ENCODE measurements at places on chromosomes 7 and 10. TPM values are rescaled to one million over a fixed set of nuclear protein-coding genes. Genes with fewer than 3 reads are reported as not detected.

DNA sequence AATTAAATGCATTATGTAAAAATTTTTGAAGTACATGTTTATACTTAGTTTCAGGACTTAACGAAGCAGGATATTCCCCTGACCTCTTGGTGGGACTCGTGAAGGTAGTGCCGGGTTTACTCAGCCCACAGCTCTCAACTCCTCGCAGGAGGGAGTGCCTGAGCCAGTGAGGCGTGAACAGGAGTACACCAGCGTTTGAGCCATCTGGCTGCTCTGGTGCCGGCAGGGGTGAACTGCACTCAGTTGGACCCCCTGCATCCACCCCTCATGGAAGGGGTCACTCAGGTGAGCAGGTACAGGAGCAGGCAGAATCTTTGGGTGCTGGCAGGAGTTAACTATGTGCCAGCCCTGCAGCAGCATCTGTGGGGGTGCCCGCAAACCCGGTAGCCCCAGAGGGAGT is 625.1 kb upstream of the PCDH15 start:
- no peak overlapping the region for H3K4me3 ChIP-seq
- H3K36me3 ChIP-seq = no peaks in the 10 kb centered on the region
- no peak overlapping the region for H3K27ac ChIP-seq
- H3K27me3 ChIP-seq = no peaks in the 10 kb centered on the region

NFE2L3 gene
- total RNA-seq = 21.5 TPM

INSYN2A gene
- total RNA-seq = not detected

DNA sequence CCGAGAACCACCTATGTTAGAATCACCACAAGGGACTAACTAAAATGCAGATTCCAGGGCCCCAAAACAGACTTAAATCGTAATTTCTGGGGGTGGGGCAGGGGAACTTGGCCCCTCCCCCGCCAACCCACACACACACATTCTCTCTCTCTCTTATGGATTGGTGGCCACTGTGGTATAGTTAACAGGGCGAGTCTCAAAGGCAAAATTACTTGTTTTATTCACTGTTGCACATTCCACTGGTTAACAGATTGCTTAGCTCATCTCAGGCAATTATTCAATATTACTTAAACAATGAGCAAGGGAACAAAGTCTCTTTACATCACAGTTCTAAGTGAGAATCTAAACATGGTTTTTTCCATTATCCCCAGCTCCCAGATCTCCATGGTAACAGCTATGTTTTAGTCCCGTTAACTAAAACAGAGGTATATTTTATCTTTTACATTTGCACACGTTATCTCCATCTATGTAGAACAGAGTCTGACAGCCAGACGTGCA is 38.5 kb downstream of the IGF2BP3 start:
- H3K36me3 ChIP-seq = no peaks in the 10 kb centered on the region
- DNase-seq = no peak
- H3K27ac ChIP-seq = no peak overlapping the region
- H3K27me3 ChIP-seq = peaks cover 18% of the 10 kb centered on the region
- H3K4me3 ChIP-seq = no peak overlapping the region
- H3K4me1 ChIP-seq = peaks cover 8% of the 10 kb centered on the region

DNA sequence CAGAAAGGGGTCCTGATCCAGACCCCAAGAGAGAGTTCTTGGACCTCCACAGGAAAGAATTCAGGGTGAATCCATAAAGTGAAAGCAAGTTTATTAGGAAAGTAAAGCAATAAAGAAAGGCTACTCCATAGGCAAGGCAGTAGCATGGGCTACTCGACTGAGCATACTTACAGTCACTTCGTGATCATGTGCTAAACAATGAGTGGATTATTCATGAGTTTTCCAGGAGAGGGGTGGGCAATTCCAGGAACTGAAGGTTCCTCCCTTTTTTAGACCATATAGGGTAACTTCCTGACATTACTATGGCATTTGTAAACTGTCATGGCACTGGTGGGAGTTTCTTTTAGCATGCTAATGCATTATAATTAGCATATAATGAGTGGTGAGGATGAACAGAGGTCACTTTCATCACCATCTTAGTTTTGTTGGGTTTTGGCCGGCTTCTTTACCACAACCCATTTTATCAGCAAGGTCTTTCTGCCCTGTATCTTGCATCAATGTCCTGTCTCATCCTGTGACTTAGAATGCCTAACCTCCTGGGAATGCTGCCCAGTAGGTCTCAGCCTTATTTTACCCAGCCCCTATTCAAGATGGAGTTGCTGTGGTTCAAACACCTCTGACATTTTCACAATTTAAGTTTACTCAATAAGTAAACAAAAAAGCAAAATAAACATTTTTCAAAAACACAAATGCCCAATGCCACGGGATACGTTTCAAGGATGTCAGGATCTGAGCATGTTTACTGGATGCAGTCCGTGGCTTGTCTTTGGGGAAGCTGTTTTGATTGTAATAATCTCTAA is 37.0 kb downstream of the ALOX5 start:
- peaks cover 2% of the 10 kb centered on the region for H3K4me1 ChIP-seq
- no peaks in the 10 kb centered on the region for H3K36me3 ChIP-seq
- H3K27ac ChIP-seq = no peak overlapping the region
- DNase-seq = peak; percentile 52
- no peak overlapping the region for H3K4me3 ChIP-seq
- peaks cover 10% of the 10 kb centered on the region for H3K27me3 ChIP-seq

- no peak for DNase-seq
- no peak overlapping the region for H3K27ac ChIP-seq
- H3K27me3 ChIP-seq = no peaks in the 10 kb centered on the region
- no peak overlapping the region for H3K4me3 ChIP-seq
Observed at GRCh38 chr10:75959912-75960311, 528.5 kb downstream of the LRMDA start.

ARHGEF35 gene
- 2.3 TPM for total RNA-seq

LEP gene
- total RNA-seq = not detected

TMEM140 gene
- total RNA-seq = 7.6 TPM

MMRN2 gene
- total RNA-seq = not detected

DNA sequence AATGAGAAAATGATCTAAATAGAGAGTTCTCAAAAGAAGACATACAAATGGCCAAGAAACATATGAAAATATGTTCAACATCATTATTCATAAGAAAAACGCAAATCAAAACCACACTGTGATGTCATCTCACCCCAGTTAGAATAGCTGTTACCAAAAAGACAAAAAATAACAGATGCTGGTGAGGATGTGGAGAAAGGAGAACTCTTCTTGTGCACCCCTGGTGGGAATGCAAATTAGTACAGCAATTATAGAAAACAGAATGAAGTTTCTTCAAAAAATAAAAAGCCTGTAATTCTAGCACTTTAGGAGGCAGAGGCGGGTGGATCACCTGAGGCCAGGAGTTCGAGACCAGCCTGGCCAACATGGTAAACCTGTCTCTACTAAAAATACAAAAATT is 199.3 kb downstream of the PARD3 start:
- DNase-seq = no peak
- no peaks in the 10 kb centered on the region for H3K36me3 ChIP-seq
- H3K4me1 ChIP-seq = no peaks in the 10 kb centered on the region
- H3K27me3 ChIP-seq = peaks cover 2% of the 10 kb centered on the region
- H3K27ac ChIP-seq = no peak overlapping the region

DNA sequence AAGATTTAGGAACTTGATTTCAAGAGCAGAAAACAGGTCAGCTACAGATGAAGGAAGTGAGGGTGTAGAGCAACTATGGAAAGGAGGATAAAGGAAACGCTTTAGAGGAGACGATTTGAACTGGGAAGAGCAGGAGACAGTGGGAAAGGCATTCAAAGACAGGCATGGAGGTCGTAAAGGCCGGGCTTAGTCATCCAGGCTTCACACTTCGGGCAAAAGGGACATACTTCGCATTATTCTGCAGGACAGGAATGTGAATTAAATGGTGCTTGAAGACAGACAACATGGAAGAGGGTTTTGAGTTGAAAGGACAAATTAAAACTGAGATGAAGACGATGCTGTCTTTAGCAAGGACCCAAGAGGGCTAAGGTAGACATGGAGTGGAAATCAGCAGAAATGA is 8.1 kb downstream of the FAM171A1 start:
- no peak overlapping the region for H3K27ac ChIP-seq
- peaks cover 3% of the 10 kb centered on the region for H3K4me1 ChIP-seq
- no peaks in the 10 kb centered on the region for H3K36me3 ChIP-seq
- H3K27me3 ChIP-seq = peaks cover 22% of the 10 kb centered on the region
- DNase-seq = no peak

TUBAL3 gene
- total RNA-seq = not detected

DNA sequence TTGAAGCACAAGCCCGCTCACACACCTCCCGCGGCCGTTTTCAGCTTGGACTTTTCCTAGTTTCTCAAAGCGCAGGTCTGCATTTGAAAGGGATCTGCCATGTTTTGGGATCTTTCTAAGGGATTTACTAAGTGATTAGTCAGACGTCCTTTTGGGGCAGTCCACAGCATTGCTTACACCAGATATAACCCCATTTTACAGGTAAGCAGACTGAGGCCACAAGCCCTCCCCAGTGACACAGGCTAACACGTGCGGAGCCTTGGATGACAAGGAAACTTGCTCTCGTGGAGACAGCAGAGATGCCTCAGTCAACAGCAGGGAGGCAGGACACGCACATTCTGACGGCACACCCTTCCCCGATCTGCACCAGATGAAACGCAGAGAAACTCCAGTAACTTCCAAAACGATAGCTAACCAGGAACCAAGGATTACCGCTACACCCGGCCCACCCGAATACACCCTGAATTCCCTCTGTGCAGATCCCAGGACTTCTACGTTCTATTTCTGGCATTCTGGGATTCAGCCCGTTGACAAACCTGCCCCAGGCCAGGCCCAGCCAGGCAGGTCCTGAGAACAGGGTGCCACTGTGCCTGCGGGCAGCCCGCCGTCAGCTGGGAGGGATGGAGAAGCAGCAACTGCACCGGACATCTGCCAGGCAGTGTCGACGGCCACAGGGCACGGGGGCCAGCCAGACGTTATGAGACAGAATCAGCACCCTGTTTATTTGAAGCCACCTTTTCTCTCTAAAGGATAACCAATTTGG is 27.9 kb downstream of the FOXL3 start:
- H3K4me1 ChIP-seq = no peaks in the 10 kb centered on the region
- H3K27me3 ChIP-seq = peaks cover 24% of the 10 kb centered on the region
- DNase-seq = no peak
- no peaks in the 10 kb centered on the region for H3K36me3 ChIP-seq
- no peak overlapping the region for H3K4me3 ChIP-seq
- no peak overlapping the region for H3K27ac ChIP-seq

GRCh38 chr7:29765490-29765889 is 40.8 kb upstream of the WIPF3 start:
- H3K27ac ChIP-seq = no peak overlapping the region
- no peaks in the 10 kb centered on the region for H3K4me1 ChIP-seq
- no peak for DNase-seq

KLF14 gene
- total RNA-seq = not detected

DNA sequence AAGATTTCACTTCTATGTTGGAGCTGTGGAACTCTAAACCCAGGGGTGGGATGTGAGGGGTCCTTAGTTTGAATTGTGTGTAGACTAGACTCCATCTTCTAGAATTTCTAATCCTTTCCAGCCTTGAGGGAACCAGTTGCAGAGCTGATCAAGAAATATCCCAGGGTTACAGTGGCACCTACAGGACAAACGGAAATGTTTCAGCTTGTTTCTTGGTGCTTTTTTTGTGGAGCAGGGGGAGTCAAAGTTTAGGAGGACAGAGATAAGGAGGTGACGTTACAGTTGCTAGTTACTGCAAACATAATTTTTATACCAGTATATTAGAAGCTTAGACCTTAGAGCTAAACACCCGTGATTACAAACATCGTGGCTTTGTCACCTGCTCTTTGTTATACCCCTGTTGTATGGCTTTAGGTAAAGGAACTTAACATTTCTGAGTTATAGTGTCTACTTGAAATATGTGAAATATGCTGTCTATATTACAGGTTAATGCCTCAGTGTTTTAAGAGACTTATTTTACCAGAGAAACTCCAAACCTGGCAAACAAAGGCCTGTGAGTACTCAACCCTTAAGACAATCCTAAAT is 84.5 kb upstream of the DYNC1I1 start:
- H3K27ac ChIP-seq = no peak overlapping the region
- no peak for DNase-seq
- no peaks in the 10 kb centered on the region for H3K4me1 ChIP-seq
- peaks cover 2% of the 10 kb centered on the region for H3K27me3 ChIP-seq
- no peaks in the 10 kb centered on the region for H3K36me3 ChIP-seq

DNA sequence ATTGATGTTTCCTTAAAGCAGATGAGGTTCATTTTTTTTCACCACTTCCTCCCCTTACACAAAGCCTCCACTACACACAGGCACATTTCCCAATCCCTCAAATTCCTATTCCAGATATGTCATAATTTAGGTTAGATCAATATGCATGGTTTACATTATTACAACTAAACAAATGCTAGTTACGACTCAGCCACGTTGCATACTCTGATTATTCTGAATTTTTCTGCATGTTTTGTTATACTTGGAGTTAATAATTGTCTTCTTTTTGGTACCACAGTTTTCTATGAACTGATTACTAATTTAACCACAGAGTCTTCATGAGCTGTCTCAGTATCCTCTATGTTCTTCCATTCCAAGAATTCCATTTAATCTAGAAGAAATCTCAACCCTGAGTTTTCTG is 4.4 kb upstream of the BICC1 start:
- peaks cover 13% of the 10 kb centered on the region for H3K27me3 ChIP-seq
- H3K4me3 ChIP-seq = no peak overlapping the region
- H3K4me1 ChIP-seq = peaks cover 4% of the 10 kb centered on the region
- no peaks in the 10 kb centered on the region for H3K36me3 ChIP-seq
- no peak overlapping the region for H3K27ac ChIP-seq

ZKSCAN1 gene
- total RNA-seq = 41.9 TPM

CACUL1 gene
- total RNA-seq = 25.6 TPM

Data from activated CD8-positive, alpha-beta T cell treated with anti-CD3 and anti-CD28 coated beads for 36 hours (primary cell).